ENCODE measurements at places on chromosomes 16 and 17. TPM values are rescaled to one million over a fixed set of nuclear protein-coding genes. Genes with fewer than 3 reads are reported as not detected.

DNA sequence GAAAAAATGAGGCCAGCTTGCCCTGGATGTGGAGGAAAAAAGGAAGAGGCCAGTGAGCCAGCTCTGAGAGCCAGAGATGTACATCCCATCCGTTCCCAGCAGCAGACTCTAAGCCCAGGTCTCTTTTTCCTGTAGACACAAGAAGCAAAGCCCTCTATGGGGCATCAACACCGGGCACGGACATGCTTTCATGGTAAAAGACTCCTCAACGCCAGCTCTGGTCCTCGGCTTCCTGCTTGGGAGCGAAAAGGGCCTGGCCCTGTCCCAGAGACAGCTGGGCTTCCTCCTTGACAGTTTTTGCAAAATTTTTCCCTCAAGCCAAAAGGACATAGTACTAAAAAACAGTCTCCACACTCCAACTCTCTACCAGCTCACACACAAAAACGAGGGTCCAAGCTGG, 27.1 kb downstream of the PELP1 start:
- DNase-seq: no peak

GRCh38 chr17:82528484-82529265, 9.1 kb downstream of the FOXK2 start:
- peak; percentile 83 for DNase-seq

Gene KRTAP4-6
- not detected for total RNA-seq

Gene TNK1
- 0.13 TPM for total RNA-seq

GRCh38 chr17:79778504-79779083, 646 bp downstream of the CBX2 start:
- no peak for DNase-seq

DNA sequence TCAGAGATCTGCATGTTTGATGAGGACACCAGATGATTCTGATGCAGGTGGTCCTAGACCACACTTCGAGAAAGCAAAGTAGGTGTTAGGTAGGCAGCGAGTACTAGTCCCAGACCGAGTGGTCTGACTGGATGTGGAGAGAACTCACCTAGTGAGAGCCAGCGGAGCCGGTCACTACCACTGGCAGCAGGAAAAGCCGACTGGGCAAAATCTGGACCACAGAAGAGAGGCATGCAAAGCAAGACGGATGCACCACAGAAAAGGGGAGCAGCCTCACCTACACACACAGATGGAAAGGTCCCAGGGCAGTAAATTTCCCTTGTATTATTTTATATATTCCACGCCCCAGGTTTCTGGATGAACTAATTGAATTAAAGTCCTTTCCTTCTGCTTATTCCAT, 13.5 kb downstream of the COX10 start:
- DNase-seq: no peak

Gene HBM
- total RNA-seq: not detected

DNA sequence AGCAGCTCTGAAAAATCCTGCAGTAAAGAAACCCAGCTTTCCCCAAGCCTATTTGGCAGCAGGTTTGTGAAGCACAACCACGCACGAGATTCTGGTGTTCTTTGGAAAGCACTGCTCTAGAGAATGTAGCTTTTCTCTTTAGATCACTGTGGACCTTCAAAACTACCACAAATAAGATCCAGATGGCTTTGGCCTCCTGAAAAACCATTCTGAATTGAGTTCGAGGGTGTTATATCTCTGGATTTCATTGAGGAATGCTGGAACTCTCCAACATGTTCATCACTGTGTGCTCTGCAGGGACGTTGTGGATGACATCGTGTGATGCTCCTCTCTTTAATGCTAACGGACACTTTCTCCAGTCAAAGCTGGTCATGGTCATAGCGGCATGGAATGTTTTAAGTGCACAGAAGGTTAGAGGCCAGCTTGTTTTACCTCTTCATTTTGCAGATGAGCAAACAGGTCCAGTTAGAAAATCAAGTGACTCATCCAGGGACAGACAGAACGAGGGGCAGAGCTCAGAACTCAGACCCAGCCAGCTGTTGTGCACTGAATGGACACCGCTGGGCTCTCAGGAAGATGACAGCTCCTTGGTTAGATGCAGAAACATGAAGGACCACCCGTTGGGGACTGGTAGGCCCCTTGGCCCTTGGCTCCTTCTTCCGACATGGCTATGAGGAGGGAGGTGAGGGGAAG, 37.2 kb downstream of the CCDC42 start:
- DNase-seq: no peak

Gene SLX1B
- 57.4 TPM for total RNA-seq

Gene SYCE1L
- not detected for total RNA-seq

DNA sequence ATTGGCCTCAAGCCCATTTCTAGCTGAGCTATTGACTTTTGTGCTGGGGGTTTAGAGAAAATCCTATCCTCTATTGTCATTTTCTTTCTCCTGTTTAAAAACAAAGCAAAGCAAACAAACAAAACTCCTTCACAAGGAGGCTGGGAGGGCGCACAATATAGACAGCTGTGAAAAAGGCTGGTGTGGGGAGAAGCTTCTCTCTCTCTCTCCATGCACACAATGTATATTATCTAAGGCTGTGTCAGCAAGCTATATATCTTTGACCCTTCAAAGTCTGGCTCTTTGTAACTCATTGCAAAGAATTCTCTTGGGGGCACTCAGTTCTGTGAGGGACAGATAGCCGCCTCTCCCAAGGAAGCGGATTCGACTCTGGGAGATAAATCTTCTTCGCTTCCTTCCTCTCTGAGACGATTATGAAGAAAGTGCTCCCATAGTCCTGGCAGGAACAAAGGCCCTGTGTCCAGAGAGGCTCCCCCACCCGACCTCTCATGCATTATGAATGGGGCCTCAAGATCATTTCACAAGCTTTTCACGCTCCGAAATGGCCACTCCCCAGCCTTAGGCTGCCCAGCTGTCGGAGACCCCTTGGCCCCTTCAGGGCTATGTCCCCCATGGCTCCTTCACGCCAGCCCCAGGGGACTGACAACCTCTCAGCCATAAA, 33.2 kb upstream of the MEAK7 start:
- no peak for DNase-seq

DNA sequence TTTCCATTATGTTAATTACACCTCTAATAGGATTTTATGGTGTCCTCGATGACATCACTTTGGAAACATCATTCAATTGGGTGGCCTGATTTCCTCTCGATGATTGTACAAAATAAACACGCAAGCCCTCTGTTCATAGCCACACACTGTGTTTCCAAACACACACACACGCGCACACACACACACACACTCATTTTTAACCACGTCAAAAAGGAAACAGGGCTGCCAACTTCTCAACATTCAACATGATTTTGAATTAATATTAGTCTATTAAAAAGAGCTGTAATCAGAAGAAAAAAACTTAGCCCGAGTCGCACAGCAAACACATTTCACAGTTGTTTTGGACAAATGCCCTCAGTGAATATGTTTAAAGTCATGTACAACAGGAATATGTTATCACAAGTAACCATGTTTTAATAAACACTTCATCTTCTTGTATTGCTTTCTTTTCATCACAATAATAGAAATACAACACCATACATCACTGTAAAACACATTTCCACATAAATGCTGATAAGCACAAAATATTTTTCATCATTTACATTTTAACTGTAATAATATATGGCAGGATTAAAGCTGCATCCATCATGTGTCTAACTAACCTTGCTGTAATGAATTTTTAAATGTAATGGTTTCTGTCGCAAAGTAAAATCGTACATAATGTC, 219.1 kb upstream of the IRX3 start:
- DNase-seq: no peak

Gene ZNF652
- 32.8 TPM for total RNA-seq

All from gastrocnemius medialis (tissue), 4 donors.